ENCODE measurements at places on chromosomes 12 and 14. TPM values are rescaled to one million over a fixed set of nuclear protein-coding genes. Genes with fewer than 3 reads are reported as not detected.

DNA sequence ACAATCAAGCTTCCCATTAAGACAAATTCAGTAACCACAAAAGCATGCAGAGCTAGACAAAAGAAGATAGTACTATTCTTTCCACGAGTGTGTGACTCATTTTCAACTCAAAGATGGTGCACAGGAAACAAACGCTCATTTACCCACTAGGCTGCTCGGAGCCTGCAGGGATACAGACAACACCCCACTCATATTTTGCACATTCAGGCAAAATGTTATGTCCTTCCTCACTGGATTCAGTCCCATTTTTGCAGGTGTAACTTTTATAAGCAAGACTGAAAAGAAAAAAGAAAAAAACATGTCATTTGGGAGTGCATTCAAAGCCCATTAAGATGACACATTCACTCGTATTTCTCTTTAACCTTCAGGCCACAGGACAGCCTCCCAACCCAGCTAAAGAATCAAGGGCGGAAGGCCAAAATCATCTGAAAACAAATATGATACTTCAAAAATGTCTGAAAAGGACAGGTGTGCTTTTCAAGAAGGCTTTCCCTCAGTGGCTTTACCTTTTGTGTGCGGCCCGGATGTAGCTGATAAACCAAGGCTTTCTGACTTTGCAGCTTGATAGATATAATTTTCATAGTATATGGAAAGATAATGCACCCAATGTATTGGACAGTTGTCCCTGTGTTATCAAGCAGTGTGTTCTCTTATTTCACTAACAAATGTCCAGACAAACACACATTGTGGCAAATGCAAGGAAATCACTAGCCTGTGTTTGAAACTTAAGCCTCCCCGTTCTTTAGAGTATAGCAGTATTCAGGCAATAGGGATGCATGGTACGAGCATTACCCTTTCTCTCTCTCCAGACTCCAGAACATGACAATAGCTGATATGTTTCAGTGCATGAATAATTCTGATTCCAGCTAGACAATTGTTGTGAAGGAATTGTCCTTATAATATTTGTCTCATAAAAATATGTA is 147.8 kb upstream of the KRR1 start:
- DNase-seq = peak; percentile 80

- DNase-seq = peak; percentile 29
Observed at GRCh38 chr14:92914087-92914656, 8.8 kb upstream of the CHGA start.

GRCh38 chr12:53955036-53955775 is 503 bp downstream of the HOXC12 start:
- no peak for DNase-seq

The OR6C2 gene
- not detected for total RNA-seq
